ENCODE measurements at places on chromosomes 5 and 9.

DNA sequence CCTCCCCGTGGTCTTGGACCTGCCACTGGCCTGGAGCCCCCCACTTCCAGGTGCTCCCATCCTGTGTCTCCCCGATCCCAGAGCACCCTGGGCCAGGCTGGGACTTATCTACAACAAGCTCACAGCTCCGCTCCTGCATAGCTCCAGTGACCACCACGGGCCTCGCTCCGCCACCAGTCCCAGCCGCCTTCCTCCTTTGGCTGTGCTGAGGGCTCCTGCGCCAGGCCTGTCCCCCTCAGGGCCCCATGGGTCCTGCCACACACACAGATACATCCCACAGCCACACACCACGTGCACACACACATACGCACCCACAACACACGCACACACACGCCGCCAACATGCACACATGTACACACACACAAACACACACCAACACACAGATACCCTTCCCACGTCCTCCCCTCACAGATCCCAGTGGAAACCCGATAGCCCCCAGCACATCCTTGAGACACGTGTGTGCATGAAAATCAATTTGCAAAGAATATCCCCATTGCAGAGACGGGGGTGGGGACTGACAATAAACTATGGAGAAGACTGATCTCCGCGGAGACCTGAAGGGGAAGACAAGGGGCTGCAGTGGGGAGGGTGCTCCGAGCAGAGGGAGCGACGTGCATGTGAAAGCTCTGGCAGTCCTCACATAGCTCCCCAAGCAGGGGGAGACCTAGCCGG lies 18.5 kb upstream of the LAMC3 start:
- no peak for DNase-seq

DNA sequence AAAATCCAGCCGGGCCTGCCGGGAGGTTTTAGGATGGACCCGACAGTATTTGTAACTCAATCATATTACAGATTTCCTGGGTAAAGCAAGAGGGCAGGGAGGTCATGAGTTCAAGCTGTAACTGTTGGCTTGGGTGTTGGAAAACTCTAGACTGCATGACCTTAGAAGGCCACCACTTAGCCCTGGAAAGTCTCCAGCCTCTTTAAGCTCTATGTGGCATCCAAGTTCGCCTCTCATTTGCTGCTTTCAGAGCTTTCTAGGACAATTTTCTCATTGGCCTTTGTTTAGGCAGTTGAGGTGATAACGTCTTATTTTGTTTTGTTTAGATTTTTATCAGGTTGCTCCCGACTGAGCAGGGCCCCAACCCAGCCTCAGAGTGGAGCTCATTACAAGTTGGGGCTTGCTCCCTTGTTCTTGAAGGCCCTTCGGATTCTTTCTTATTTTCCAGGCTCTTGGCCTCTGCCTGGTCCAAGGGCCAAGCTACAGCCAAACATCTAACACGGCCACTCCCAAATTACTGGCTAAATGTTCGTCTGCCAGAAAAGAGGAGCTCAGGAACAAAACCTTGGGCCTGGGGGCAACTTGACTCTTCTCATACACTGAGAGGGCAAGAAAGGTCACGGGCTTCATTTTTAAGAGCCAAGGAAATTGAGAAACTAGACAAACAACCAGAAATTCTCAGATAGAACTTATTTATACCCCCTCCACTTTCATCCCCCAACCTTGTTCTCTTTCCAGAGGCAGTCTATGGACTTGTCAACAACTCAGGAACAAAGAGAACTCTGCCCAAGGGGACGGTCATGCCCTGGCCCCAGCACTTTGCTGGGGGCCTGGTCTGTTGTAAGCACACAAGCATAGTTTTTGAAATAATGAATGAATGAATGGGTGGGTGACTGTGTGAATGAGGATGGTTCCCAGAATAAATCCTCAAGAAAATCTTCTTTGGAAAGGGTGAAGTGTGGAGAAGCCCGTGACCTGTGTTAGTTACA lies 526.9 kb downstream of the BNC2 start:
- DNase-seq, result no peak

GRCh38 chr9:89670114-89670513 lies 65.3 kb downstream of the GADD45G start:
- DNase-seq, result no peak

GRCh38 chr5:103942587-103943186 lies 380.1 kb upstream of the NUDT12 start:
- DNase-seq, result no peak

GRCh38 chr5:162193012-162193411 lies 125.4 kb downstream of the GABRG2 start:
- no peak for DNase-seq
